ENCODE measurements at places on chromosomes 7 and 10.
A peak's percentile ranks its signal among the peaks of the same experiment; 100 is the strongest.

GRCh38 chr10:21349912-21350286 lies 175.6 kb downstream of the SKIDA1 start:
- DNase-seq: no peak

- DNase-seq: no peak
Measured at GRCh38 chr7:128419257-128419656, 9.5 kb upstream of the IMPDH1 start.

DNA sequence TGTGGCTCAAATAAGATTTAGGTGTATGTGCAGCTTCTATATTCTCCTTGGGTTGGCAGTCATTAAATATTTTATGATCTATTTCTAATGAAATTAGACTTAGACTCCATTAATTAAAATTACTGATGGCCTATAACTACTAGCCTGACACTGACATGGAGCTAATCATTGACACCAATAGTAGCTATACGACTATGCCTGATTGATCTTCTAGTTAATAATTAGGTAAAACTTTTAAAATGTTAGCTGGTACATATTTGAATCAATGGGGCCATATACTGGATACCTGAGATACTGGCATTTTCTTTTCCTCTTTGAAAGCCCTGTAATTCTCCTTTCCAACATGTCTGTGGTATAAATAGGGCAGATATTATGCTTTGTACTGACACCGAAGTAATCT lies 14.4 kb downstream of the WEE2 start:
- DNase-seq: no peak

DNA sequence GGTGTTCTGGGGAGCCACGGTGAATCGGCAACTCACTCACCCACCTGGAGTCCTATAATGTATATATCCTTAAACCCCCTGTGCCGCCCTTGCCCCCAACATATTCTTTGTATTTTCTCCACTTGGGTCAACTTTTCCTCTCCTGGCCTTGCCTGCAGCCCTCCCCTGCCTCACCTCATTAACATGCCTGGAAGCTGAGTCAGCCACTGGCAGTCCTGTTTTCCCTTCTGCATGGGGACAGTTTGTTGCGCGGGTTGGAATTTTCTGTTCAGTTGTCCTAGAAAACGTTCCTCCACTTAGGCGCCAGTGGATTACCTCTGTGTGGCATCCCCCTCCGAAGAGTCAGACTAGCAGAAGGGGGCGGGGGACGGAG lies 97.4 kb downstream of the C10orf105 start:
- peak; percentile 49 for DNase-seq

GRCh38 chr7:92655346-92655884 lies 65.2 kb upstream of the FAM133B start:
- no peak for DNase-seq

GRCh38 chr7:31864646-31865045 lies 177.6 kb downstream of the PPP1R17 start:
- no peak for DNase-seq

DNA sequence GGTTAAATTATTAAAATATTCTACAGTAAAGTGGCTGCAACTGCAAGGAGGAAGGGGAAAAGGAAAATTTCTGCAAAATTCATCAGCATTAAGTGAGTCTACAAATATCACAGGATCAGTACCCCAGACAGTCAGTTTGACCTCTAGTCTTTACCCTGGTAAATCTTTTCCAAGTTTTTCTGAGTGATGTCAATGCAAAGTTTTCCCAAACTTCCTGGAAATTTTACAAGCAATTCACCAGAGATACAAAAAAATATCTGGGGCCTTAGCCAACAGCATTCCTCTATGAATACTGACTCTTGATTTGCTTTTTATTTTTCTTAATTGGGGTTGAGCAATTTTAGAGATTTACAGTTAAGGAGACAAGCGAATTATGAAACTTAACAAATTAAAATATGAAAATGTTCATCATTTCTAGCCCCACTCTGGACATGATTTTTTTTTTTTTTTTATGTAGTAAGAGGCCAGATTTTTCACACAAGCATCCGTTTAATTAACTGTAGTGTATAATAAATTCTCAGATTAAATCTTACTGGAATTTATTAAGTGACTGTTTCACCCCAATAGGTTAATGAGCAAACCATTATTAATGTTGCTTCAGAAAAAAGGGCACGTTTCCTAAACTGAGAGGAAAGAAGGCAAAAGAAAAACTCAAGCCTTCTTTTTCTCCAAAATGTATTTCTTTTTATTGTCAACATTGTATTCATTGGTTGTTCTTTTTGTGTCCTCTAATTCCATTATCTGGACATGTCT lies 539.5 kb upstream of the FZD8 start:
- DNase-seq: peak; percentile 35

DNA sequence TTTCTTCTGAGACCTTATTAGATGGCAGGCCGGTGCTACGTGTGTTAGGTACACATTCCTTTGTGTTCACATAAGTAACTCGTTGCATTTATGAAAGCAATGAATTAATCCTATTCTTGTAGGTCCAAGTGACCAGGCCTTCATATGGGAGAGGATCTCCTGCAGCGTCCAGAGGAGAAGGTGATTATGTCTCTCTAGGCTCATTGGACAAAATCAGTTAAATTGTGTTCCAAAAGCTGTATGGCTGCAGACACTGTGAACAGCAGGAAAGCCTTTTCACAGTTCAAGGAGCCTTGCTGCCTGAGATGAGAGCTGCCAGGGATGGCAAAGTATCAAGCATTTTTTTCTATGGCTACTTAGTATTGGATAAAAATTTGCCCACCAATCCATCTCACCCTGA lies 433.1 kb upstream of the FZD8 start:
- no peak for DNase-seq

DNA sequence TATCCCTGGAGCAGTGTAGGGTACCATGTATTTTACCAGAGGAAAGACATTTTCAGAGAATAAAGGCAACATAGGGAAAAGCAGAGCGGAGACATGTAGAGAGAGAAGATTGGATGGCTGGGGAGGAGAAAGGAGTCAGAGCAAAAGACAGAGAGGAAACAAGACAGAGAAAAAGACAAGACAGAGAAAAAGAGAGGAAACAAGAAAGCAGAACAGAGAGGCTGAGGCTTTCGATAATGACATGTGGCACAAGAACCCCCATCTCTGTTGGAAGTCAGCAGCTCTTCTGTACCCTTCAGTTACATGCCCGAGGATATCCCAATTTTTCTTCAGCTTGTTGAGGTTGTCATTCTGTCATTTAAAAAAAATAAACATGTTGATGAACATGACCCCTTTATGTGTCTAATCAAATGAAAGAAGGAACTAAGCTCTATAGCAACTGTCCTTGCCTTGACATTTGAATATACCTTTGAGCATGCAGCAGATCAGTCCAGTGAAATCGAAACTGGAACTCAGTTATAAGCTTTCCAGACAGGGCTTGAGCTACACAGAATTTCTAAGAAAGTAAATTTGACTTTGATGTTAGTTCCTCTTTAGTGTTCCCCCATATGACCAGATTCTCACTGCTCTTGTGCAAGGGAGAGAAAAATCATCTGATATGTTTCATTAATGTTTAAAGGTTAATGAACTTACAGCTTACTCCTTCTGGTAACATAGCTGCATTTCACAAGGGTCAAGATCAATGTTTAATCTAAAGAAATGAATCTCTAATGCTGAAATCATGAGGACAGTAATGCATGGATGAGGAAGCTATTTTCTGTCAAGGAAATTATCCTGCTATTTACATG lies 75.1 kb upstream of the SP4 start:
- DNase-seq: no peak

DNA sequence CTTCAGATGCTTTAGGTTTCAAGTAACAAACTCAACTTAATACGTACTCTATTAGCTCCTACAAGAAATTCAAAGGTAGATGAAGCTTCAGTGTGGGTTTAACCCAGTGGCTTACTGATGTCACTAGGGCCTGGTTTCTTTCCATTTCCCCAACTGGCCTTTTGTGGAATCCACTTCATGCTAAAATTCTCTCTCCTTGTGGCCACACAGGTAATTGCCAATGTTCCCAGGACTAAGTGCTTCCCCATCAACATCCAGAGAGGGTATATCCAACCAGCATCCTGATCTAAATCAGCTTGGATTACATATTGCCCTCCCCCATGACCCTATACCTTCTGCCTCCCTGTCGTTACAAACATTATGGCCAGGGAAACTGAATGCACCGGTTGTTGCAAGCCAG lies 10.7 kb downstream of the FBXL13 start:
- DNase-seq: no peak

DNA sequence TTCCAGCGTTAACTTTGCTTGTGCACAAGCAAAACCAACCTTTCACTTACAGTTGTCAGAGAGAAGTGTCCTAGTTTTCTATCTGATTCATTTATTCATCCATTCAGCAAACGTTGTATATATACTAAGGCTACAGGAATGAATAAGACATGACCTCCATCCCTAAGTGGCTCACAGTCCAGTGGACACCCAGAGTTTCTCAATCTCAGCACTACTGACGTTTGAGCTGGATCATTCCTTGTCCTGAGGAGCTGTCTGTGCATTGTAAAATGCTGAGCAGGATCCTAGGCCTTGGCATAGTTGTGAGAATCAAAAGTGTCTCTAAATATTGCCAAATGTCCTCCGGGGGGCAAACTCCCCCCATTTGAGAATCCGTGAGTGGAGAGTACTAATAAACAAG lies 166.7 kb upstream of the PRKCQ start:
- DNase-seq: peak; percentile 93

DNA sequence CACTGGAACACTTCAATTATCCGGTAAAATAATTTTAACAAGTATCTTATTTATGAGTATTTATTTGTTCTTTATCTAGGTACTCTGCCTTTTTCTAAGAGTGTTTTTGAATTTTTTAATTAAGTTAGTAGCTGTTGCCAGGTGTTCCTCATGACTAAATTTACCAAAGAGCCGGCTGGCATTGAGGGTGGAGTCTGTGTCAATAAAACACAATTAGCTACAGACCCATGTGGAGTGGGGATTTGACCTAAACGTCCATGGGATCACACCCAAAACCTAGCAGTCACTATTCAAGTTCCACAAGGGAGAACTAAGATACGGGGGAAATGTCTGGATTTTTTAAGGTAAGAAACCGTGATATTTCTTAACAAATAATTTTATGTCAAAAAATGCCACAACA lies 9.8 kb downstream of the SLC16A12 start:
- no peak for DNase-seq

- DNase-seq: no peak
Measured at GRCh38 chr7:37320848-37321468, 127.7 kb downstream of the ELMO1 start.

GRCh38 chr7:155670521-155670920 lies 26.1 kb downstream of the RBM33 start:
- DNase-seq: no peak

- DNase-seq: no peak
Measured at GRCh38 chr10:8048281-8049008, 6.0 kb upstream of the GATA3 start.

- no peak for DNase-seq
Measured at GRCh38 chr7:71988201-71988600, 423.9 kb downstream of the CALN1 start.

DNA sequence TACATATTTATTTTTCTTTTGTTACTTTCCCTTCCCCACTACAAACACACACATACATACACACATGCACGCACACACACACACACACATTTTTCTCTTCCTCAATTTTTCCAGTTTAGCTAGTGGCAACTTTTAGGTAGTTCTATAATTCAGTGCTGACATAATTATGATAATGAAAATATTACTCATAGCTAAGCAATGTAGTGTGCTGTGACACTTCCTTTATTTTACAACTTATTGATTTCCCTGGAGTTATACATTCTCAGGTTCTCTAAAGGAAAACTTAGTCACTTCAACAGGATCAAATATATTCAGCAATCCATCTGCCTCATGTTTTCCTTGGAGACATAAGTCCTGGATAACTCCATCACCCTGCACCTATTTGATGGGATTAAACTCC lies 151.6 kb downstream of the CACNA2D1 start:
- peak; percentile 7 for DNase-seq

GRCh38 chr10:49235392-49235791 lies 47.2 kb upstream of the TMEM273 start:
- peak; percentile 3 for DNase-seq

DNA sequence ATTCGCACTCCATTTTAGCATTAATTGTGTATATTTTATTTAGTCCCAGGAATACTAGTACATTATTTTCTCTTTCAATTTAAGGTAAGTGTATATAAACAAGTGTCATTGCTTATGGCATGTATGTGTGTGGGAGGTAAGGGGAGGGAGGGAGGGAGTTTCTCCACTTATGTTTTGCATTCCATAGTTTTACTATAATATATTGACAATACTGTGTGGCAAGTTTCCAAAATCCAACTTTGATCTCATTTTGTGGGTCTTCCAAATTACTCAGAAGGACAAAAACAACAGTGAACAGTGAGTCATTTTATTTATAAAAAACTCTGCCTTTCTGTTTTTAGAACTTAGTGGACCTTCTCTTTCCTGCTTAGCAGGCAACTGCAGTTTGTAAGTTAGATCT lies 102.3 kb upstream of the SEMA3E start:
- DNase-seq: no peak

DNA sequence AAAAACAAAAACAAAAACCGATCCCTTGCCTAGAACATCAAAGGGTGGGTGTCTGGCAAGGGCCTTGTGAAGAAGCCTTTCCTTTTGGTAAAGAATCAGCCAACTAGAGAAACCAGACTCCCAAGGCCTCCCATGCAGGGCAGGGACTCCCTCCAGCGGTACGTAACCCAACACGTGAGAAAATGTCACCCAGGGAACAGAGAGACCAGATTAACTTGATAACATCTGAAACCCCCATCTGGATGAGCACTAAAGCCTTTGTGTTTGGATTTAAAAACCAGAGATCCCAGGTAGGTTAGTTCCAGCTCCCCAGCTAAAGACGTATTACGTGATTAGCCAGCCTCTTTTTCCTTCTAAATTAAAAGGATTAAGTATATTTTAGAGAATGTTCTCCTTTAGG lies 3.0 kb upstream of the HABP2 start:
- DNase-seq: no peak

GRCh38 chr10:14146025-14146424 lies 184.7 kb downstream of the FRMD4A start:
- peak; percentile 69 for DNase-seq

- DNase-seq: no peak
Measured at GRCh38 chr10:22479419-22479818, 134.1 kb downstream of the SPAG6 start.

DNA sequence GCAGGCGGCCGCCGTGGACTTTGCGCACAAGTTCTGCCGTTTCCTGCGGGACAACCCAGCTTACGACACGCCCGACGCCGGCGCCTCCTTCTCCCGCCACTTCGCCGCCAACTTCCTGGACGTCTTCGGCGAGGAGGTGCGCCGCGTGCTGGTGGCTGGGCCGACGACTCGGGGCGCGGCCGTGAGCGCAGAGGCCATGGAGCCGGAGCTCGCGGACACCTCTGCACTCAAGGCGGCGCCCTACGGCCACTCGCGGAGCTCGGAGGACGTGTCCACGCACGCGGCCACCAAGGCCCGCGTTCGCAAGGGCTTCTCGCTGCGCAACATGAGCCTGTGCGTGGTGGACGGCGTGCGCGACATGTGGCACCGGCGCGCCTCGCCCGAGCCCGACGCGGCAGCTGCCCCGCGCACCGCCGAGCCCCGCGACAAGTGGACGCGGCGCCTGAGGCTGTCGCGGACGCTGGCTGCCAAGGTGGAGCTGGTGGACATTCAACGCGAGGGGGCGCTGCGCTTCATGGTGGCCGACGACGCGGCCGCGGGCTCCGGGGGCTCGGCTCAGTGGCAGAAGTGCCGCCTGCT lies 14.1 kb downstream of the SH2B2 start:
- no peak for DNase-seq

- DNase-seq: no peak
Measured at GRCh38 chr10:126455766-126456405, 67.6 kb upstream of the ADAM12 start.

- peak; percentile 93 for DNase-seq
Measured at GRCh38 chr10:103685880-103686669, 169.3 kb downstream of the SH3PXD2A start.

All from amniotic epithelial cell (primary cell).